T-helper 2 cell (primary cell): ENCODE measurements at places on chromosomes 2 and 18.

DNA sequence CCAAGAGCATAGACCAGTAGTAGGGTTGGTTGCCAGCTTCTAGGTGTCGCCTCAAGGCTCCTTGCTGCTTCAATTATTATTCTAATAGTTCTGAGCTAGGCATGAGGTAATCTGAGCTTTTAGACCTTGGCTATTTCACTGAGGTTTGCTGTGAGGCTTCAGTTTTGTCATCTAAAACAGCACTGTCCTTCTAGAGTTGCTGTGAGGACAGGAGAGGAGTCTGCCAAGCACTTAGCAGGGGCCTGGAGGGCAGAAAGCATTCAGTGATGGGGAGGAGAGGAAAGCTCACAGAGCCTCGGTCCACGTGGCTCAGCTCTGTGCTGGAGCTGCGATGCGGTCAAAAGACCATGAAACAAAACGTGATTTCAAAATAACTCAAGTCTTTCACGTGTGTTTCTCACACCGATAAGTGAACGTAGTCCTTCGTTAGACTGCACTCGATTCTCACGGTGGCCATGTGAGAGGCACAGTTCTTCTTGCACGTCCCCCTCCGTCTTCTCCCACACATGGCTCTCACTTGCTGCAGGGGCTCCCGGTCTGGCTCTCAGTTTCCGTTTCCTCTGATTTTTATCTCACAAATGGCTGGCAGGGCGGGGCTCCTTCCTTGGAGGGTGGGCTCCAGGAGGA, 113.7 kb downstream of the B3GNT2 start:
- no peak for DNase-seq

- DNase-seq, result no peak
Measured at GRCh38 chr2:128813352-128814034, 494.8 kb upstream of the HS6ST1 start.

DNA sequence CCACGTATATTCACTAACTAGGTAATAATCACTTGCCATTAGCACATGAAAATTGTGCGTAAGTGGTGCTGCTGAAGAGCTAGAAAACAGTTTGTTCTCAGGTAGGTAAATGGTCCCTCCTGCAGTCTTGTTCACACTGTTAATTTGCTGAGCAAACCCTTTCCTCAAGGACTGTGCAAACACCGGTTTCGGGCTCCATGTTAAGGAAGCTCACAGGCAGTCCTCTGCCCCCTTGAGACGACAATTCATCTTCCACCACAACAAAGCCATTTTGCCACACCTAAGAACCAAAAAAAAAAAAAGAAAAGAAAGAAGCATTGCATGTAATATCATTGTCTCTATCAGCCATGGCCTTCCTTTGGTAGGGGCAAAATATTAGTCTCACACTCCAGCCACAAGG, 193.9 kb downstream of the BCL11A start:
- no peak for DNase-seq

DNA sequence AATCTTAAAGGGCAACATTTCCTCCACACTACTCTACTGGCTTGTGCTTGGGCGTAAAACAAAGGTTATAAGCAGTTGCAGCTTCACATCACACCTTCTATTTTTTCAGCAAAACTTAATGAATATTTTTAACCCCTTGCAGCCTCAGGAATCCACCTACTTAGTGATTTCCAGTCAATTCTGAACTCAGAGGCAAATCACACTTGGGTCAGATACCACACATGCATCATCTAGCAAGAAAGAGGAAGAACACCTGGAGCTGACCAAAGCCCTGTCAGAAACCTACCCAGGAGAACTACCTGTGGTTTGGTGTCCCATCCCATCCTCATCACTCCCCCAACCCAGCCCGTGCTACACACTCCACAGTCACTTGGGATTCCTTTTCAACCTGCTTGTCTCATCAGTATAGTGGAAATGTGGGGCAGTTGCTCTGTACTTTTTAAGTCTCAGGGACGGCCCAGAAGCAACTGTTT, 25.5 kb downstream of the PIAS2 start:
- DNase-seq, result no peak
